ENCODE measurements at places on chromosomes 12 and 14. TPM values are rescaled to one million over a fixed set of nuclear protein-coding genes. Genes with fewer than 3 reads are reported as not detected.

- H3K36me3 ChIP-seq = peaks cover 1% of the 10 kb centered on the region
- H3K27ac ChIP-seq = no peak overlapping the region
- no peak for DNase-seq
- no peaks in the 10 kb centered on the region for H3K27me3 ChIP-seq
Observed at GRCh38 chr14:89571491-89571890, 154.5 kb upstream of the FOXN3 start.

DNA sequence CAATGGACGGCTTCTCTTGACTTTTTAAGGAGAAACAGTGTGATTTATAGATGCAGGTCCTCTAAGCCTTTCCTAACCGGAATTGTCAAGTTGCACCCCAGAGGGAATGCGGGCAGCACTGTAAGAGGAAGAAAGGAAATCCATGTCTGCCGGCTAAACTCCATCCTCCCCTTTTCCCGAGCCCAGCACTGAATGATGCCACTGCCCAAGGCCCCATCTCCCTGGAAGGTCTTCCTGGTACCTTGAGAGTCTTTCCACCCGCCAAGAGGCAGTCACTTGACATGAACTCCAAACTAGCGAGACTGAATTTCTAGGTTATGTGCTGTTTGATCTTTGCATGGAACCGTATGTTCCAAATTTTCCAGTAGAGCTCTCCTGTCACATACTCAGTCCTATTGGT is 313.4 kb upstream of the FKBP4 start:
- H3K27me3 ChIP-seq = no peaks in the 10 kb centered on the region
- H3K36me3 ChIP-seq = no peaks in the 10 kb centered on the region
- H3K4me3 ChIP-seq = no peak overlapping the region
- no peak for DNase-seq
- no peaks in the 10 kb centered on the region for H3K4me1 ChIP-seq
- no peak overlapping the region for H3K27ac ChIP-seq

- peaks cover 1% of the 10 kb centered on the region for H3K4me1 ChIP-seq
- no peak overlapping the region for H3K27ac ChIP-seq
- H3K36me3 ChIP-seq = no peaks in the 10 kb centered on the region
- H3K4me3 ChIP-seq = no peak overlapping the region
- no peak for DNase-seq
Observed at GRCh38 chr12:91792597-91792996, 353.0 kb downstream of the BTG1 start.

DNA sequence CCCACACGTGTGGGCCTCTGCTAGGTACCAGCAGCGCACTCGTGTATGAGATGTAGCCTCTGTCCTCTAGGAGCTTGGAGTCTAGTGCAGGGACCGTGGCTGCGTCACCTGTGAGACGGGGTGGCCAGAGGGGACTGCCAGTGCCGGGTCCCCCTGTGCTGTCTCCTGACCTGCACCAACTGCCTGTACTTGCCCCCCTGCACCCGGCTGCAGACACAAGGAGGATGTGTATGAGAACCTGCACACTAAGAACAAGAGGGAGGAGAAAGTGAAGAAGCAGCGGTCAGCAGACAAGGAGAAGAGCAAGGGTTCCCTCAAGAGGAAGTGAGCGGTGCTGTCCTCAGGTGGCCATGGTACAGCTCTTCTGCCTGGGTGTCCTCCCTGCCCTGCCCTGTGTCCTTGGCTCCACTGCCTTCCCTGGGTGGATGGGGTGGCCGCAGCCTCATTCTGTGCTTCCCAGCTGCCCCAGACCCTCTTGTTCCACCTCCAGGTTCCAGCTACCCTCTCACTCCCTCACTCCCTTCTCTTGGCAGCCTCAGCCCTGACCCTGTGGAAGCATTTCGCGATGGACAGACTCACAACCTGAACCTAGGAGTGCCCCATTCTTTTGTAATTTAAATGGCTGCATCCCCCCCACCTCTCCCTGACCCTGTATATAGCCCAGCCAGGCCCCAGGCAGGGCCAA is 9.6 kb downstream of the PTPN6 start:
- DNase-seq = peak; percentile 61
- peak overlapping the region; percentile 87 for H3K4me3 ChIP-seq
- peak overlapping the region; percentile 98 for H3K27ac ChIP-seq
- H3K27me3 ChIP-seq = no peaks in the 10 kb centered on the region
- H3K4me1 ChIP-seq = peaks cover 92% of the 10 kb centered on the region

DNA sequence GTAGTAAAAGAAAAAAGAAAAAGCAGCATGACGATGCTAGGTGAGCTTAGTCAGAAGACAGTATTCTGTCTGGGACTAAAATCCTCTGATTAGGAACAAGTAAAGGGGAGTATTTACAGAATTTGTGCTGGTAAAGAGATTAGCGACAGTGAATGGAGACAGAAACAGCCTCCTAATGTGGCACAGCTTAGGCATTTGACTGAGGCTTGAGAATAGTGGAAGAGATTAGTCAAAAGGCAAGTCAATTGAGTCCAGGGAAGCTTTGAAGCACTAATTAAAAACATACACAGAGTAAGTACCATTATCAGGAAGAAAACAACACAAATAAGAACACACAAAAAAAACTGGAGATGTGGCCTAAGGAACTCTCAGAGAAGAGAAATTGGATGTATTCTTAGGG is 131.9 kb upstream of the CLEC14A start:
- no peaks in the 10 kb centered on the region for H3K27me3 ChIP-seq
- H3K27ac ChIP-seq = no peak overlapping the region
- no peaks in the 10 kb centered on the region for H3K4me1 ChIP-seq
- no peak overlapping the region for H3K4me3 ChIP-seq
- no peak for DNase-seq

DNA sequence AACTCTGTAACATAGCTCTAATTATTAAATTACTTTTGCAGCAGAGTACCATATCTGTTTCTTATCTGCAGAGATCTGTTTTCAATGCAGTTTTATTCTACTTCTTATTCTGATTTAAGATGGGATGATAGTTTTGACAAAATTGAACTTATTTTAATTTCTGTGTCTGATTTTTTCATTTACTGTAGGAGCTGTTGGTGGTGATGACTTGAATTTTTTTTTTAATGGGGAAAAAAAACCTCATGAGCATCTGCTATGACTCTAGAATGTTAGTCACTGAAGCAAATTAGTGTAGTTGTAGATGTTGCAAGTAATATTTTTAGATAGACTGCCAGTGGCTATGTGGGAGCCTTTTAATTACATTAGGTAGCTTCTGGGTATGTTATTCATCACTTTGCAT is 23.4 kb downstream of the DNM1L start:
- peaks cover 7% of the 10 kb centered on the region for H3K4me1 ChIP-seq
- no peak overlapping the region for H3K27ac ChIP-seq
- no peak for DNase-seq
- H3K27me3 ChIP-seq = no peaks in the 10 kb centered on the region
- H3K36me3 ChIP-seq = no peaks in the 10 kb centered on the region
- H3K4me3 ChIP-seq = no peak overlapping the region

DNA sequence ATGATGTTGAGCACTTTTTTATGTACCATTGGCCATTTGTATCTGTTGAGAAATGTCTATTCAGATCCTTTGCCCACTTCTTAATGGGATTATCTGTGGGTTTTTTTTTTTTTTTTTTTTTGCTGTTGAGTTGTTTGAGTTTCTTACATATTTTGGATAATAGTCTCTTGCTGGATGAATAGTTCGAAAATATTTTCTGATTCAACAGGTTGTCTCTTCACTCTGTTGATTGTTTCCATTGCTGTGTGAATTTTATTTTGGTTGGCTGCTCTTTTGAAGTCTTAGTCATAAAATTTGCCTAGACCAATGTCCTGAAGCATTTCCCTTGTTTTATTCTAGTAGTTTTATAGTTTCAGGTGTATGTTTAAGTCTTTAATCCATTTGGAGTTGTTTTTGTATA is 64.5 kb downstream of the CAND1 start:
- DNase-seq = no peak
- peaks cover 6% of the 10 kb centered on the region for H3K4me1 ChIP-seq
- H3K27me3 ChIP-seq = no peaks in the 10 kb centered on the region
- no peak overlapping the region for H3K27ac ChIP-seq
- no peak overlapping the region for H3K4me3 ChIP-seq

DNA sequence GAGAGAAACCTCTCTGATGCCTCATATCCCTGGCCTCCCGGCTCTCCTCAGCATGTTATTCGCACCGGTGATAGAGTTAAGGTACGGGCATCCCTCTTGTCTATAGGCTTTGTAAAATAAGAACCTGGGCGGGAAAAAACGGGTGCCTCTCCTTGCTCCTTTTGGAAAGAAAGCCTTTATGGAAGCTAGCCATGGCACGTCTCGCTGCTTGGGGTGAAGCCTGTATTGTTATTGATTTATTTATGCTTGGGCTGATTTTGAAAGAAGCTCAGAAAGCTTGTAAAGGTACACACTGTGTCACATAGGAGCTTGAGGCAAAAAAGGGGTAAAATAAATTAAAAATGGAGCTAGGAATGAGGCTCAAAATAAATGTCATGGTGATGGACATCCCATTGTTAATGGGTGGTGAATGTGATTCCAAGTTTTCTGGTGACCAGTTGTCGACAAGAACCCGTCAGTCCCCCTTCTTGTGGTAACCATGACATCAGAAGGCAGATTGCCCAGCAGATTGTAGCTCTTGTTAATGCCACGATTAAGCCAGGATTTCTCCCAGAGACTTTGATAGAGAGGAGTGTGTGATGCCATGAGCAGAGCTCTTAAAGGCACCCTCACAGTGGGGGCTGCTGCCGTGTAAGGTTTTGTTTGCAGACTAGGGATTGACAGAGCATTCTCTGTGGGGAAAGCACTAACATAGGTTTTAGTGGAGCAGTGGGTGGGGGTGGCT is 50.4 kb upstream of the ASPG start:
- H3K27ac ChIP-seq = no peak overlapping the region
- peaks cover 11% of the 10 kb centered on the region for H3K27me3 ChIP-seq
- H3K4me3 ChIP-seq = no peak overlapping the region
- no peak for DNase-seq
- H3K36me3 ChIP-seq = no peaks in the 10 kb centered on the region
- H3K4me1 ChIP-seq = no peaks in the 10 kb centered on the region

NR4A1 gene
- total RNA-seq = 136 TPM

SERPINA12 gene
- total RNA-seq = not detected

SLC39A2 gene
- total RNA-seq = 0.58 TPM

TMEM132C gene
- total RNA-seq = not detected

PLEKHH1 gene
- 1.0 TPM for total RNA-seq

SLC17A8 gene
- total RNA-seq = not detected

Measured in activated T-cell treated with anti-CD3 and anti-CD28 coated beads, Interleukin-2, amount 50 U/mL, for 72 hours (primary cell).